ENCODE measurements at places on chromosomes 11 and 22.

DNA sequence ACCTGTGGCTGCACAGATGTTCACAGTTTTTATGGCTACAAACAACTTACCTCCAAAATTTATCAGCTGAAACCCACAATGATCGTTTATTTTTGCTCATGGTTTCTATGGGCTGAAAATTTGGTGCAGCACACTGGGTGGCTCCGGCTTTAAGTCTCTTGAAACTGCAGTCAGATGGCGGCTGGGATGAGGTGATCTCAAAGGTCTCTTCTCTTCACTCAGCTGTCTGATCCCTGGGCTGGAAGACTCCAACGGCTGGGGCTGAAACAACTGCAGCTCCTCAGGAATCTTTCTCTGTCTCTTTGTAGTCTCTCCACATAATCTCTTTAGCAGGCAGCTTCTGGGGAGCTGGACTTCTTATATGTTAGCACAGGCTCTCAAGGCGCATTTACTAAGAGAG, 117.3 kb upstream of the FAT3 start:
- H3K27me3 ChIP-seq: no peaks in the 10 kb centered on the region
- DNase-seq: no peak
- H3K36me3 ChIP-seq: no peaks in the 10 kb centered on the region
- H3K27ac ChIP-seq: no peak overlapping the region
- H3K4me3 ChIP-seq: no peak overlapping the region
- H3K4me1 ChIP-seq: no peaks in the 10 kb centered on the region

DNA sequence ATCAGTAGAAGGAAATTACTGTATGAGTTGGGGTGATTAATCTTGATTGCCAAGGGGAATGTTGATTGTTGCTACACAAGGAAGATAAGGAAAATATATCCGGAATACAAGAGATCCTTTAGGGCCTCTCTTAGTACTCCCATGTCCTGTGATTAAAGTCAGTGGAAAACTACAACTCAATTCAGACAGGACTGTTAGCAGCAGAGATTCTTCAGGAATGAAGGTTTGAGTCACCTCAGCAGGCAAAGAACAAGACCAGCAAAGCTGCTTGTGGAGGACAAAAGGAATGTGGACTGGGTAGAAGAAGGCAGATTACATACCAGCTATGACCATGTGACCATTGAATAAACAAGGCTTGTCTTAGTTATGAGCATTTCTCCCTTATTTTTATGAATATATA, 478.2 kb downstream of the BUD13 start:
- no peak for DNase-seq
- no peaks in the 10 kb centered on the region for H3K4me1 ChIP-seq
- no peaks in the 10 kb centered on the region for H3K27me3 ChIP-seq

GRCh38 chr22:45587638-45588505, 83.8 kb upstream of the ATXN10 start:
- no peak overlapping the region for H3K27ac ChIP-seq
- no peaks in the 10 kb centered on the region for H3K27me3 ChIP-seq
- peaks cover 13% of the 10 kb centered on the region for H3K36me3 ChIP-seq
- H3K4me3 ChIP-seq: no peak overlapping the region

DNA sequence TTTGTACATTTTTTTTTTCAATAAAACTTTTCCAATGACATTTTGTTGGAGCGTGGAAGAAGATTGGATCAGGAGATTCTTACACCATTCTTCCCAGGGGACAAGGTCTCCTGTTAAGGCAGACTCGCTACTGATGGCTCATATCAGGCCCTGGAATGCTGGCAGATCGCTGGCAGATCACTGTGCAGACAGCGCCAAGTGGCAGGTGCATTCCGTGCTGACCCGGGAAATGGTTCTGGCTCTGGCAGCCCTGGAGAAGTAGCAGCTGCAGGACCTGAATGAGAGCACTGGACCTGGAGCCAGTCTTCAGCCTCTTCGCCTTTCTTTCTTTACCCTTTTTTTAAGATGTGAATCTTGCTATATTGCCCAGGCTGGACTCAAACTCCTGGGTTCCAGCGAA, 10.7 kb downstream of the SERPINH1 start:
- peaks cover 62% of the 10 kb centered on the region for H3K36me3 ChIP-seq
- no peak overlapping the region for H3K4me3 ChIP-seq
- no peaks in the 10 kb centered on the region for H3K27me3 ChIP-seq
- H3K4me1 ChIP-seq: peaks cover 5% of the 10 kb centered on the region
- DNase-seq: no peak

DNA sequence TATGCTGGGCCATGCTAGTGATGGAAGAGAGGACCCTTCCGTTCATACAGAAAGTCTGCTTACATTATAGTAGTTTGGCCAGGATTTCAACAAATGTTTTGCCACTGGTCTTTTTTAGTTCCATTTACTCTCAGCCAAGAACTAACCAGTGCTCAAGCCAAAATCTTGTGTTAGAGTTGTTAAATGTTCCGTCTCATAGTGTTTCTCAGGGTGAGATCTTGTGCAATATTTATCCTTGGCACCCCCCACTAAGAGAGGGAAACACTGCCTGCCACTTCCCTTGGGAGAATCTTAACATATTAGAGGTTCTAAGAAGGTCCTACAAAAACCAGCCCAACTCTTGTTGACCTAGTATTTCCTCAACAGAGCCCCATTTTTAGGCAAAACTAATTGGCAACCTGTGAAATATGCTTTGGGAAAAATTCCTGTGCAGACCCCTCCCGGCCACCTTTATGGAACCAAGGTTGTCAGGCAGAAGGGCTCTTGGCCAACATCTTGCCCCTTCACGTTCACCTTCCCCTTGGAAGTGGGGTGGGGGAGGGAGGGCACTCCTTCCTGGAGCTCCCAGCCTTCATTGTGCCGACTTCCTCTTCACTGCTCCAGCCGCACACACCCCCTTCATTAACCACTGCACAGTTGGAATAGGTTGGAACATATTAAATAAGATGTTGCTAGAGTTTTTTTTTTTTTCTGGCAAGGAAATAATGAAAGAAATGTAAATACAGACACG, 173.2 kb upstream of the SORL1-AS1 start:
- no peak overlapping the region for H3K4me3 ChIP-seq
- DNase-seq: peak; percentile 74
- H3K27ac ChIP-seq: peak overlapping the region; percentile 52

- H3K27me3 ChIP-seq: no peaks in the 10 kb centered on the region
- H3K36me3 ChIP-seq: no peaks in the 10 kb centered on the region
- no peaks in the 10 kb centered on the region for H3K4me1 ChIP-seq
- no peak overlapping the region for H3K4me3 ChIP-seq
- no peak for DNase-seq
Observed at GRCh38 chr11:128860571-128861361, 6.3 kb downstream of the KCNJ1 start.

DNA sequence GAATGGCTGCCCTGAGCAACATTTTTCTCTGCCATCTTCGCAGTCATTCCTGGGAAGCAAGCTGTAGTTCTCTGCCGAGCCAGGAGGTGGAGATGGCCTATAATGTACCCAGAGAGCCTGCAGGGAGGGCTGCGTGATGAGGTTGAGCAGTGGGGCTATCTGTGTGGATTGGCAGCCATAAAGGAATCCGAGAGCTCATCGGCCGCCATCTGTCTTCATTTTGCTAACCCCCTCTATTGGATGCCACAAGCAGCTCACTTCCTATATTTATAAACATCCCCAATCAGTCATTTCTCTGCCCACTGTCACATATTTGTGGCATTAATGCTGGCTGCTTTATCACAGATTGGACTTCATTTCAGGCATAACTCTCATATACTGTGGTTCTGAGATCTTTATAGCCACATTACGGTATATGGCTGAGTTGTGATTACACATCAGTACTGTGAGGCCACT, 209.5 kb downstream of the NTM start:
- H3K4me1 ChIP-seq: no peaks in the 10 kb centered on the region
- H3K4me3 ChIP-seq: no peak overlapping the region
- no peaks in the 10 kb centered on the region for H3K27me3 ChIP-seq
- no peak for DNase-seq
- no peaks in the 10 kb centered on the region for H3K36me3 ChIP-seq

GRCh38 chr11:65849366-65849765, 8.6 kb downstream of the CFL1 start:
- no peaks in the 10 kb centered on the region for H3K4me1 ChIP-seq
- DNase-seq: no peak
- H3K4me3 ChIP-seq: no peak overlapping the region
- no peaks in the 10 kb centered on the region for H3K27me3 ChIP-seq

GRCh38 chr22:42010778-42011177, 12.2 kb downstream of the WBP2NL start:
- no peaks in the 10 kb centered on the region for H3K36me3 ChIP-seq
- no peaks in the 10 kb centered on the region for H3K4me1 ChIP-seq
- DNase-seq: no peak

DNA sequence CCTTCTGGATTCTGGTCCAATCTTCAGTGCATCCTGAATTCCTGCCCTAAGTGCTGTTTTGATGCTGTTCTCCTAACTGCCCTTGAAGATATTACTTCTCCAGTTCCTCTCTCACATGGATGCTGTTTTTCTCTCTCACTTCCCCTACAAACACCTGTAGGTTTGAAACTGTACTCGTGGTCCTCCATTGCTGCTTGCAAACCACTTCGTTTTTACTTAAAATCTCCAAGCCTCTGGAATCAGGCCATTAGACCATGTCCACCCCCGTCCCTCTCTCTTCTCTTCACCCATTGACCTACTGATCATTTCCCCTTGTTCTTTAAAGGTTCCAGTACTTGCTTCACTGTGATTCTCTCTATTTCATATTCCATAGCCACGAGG, 988.1 kb downstream of the NTM start:
- H3K27ac ChIP-seq: no peak overlapping the region
- no peaks in the 10 kb centered on the region for H3K36me3 ChIP-seq
- H3K4me1 ChIP-seq: no peaks in the 10 kb centered on the region
- no peak for DNase-seq

DNA sequence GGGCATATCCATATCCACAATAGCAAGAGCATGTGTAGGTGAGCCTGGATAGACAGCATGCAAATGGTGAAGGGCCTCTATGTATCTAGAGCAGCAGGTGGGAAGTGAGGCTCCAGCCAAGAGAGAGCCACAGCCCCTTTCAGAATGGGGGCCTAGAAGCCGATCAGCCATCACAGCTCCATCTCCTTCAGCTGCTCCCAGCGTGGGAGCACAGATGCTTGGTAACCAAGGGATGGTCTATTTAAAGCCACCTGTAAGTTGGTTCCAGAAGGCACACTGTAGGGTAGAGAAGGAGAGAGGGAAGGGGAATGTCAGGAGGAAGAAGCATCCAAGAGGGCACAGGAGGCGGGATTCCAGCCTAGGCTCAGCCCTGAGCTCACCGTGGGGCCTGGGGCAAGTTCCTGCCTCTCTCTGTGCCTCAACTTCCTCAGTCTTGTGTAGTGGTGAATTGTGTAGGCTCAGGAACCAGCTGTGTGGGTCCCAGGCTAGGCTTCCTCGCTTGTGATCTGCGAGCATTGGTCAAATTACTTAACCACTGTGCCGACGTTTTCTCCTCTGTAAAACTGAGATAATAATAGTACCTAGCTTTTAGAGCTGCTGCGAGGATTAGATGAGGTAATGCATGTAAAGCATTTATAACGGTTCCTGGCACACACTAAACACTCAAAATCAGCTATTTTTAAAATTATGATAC, 122.9 kb upstream of the NAV2 start:
- no peaks in the 10 kb centered on the region for H3K27me3 ChIP-seq
- no peak for DNase-seq
- H3K4me3 ChIP-seq: no peak overlapping the region
- peaks cover 3% of the 10 kb centered on the region for H3K4me1 ChIP-seq

DNA sequence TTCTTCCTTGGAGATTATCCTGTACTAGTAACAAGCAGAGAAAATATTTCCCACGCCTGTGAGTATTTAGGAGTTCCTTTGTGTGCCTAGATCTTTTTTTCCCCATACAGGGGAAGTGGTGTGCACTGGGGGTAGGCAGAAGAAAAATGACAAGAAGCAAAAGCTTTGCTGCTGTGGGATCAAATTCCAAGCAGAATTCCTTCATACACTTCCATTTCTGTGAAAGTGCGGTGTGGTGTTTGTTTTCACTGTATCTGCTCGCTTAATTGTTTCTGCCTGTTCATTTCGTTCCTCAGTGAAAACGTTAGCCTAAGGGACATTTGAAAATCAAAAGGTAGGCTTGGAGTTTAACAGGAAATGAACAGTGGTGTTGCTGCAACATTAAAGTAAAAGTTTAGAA, 47.9 kb downstream of the BLID start:
- H3K36me3 ChIP-seq: no peaks in the 10 kb centered on the region
- peak overlapping the region; percentile 19 for H3K4me3 ChIP-seq
- H3K4me1 ChIP-seq: peaks cover 15% of the 10 kb centered on the region

GRCh38 chr11:65850217-65851082, 7.5 kb downstream of the CFL1 start:
- H3K4me1 ChIP-seq: no peaks in the 10 kb centered on the region
- H3K36me3 ChIP-seq: peaks cover 43% of the 10 kb centered on the region
- DNase-seq: no peak
- H3K27me3 ChIP-seq: no peaks in the 10 kb centered on the region
- H3K27ac ChIP-seq: no peak overlapping the region

DNA sequence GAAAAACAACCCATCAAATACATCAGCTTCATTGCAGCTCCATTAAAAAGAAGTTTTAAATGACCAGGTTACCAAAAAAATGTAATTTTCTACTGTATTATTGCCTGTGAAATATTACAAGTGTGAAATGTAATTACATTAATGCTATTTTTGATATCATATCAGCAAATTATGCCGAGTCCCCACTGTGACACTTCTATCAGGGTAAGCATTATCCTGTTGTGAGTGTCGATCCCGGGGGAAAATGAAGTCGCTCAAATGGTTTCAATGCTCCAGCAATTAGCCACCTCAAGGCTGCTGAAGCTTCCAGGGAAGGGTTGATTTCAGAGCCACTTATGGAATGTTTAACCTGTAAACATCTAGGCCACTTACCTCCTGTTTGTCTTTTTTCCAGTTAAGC, 70.4 kb downstream of the RCN1 start:
- H3K4me3 ChIP-seq: no peak overlapping the region
- H3K4me1 ChIP-seq: no peaks in the 10 kb centered on the region
- no peak overlapping the region for H3K27ac ChIP-seq
- no peak for DNase-seq
- no peaks in the 10 kb centered on the region for H3K27me3 ChIP-seq
- no peaks in the 10 kb centered on the region for H3K36me3 ChIP-seq

DNA sequence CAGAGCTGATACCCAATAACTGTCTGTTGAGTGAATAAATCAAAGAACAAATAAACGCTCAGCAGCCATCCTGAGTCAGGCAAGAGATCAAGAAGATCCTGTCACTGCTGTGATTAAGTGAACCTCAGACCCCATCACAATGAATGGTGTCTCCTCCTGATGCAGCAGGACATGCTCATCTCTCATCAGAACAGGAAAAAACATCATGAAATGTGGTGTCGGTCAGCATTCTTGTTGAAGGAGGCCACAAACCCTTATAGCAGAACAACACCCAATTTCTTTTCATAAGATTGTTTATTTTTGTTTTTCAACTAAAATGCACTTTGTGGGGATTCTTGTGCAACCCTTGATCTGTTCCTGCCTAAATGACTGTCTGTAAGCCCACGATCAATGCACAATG, 60.3 kb downstream of the SYTL2 start:
- H3K4me3 ChIP-seq: no peak overlapping the region
- no peak for DNase-seq
- H3K27me3 ChIP-seq: no peaks in the 10 kb centered on the region

- DNase-seq: no peak
- H3K27ac ChIP-seq: no peak overlapping the region
- no peaks in the 10 kb centered on the region for H3K36me3 ChIP-seq
- H3K4me1 ChIP-seq: peaks cover 5% of the 10 kb centered on the region
Observed at GRCh38 chr11:117037975-117038350, 60.3 kb downstream of the SIK3 start.

GRCh38 chr11:16876837-16877236, 137.4 kb downstream of the PLEKHA7 start:
- H3K27ac ChIP-seq: no peak overlapping the region
- H3K4me1 ChIP-seq: no peaks in the 10 kb centered on the region
- H3K4me3 ChIP-seq: no peak overlapping the region
- no peaks in the 10 kb centered on the region for H3K36me3 ChIP-seq
- no peak for DNase-seq
- no peaks in the 10 kb centered on the region for H3K27me3 ChIP-seq
